ENCODE measurements at places on chromosomes 7 and 10.

DNA sequence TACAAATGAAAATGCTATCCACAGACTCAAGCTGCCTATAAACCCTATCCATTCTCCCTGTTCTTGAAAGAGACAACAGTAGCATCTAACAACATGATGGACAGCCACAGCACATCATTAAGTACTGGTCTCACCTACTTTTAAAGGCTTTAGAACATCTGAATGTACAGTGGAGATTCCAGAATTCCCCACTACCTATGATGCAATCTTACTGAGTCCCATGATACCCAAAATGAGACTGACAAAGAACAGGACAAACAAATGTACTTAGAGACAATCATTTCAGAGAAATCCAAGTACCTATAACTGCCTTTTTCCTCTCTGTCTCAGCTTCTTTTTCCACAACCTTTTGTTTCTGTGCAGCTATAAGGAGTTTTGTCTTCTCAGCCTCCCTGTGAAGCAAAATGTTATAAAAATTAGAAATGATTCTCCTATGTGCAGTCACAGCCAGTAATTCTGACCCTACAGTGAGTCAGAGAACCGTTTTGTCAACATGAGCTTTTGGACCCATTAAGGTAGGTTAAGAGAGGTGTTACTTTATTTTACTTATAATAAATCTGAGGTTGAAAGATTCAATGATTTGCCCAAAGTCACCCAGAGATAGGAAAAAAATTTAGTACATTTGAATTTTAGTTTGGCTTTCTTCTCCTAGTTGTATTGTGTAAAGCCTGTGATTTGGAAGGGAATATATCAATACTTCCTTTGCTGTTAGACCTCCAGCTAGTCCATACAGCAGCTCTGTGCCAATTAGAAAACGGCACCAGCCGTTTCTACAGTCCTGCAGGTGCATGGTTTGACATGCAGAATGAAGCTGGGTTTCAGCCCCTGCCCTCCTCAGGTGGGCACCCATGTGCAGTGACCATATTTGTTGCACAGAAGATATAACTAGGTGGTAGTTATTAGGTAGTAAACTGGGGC, 21.9 kb downstream of the ERLIN1 start:
- no peak for DNase-seq

- no peak for DNase-seq
Measured at GRCh38 chr7:88317422-88317821, 10.7 kb upstream of the STEAP4 start.

- no peak for DNase-seq
Measured at GRCh38 chr7:104217620-104218019, 9.8 kb upstream of the ORC5 start.

DNA sequence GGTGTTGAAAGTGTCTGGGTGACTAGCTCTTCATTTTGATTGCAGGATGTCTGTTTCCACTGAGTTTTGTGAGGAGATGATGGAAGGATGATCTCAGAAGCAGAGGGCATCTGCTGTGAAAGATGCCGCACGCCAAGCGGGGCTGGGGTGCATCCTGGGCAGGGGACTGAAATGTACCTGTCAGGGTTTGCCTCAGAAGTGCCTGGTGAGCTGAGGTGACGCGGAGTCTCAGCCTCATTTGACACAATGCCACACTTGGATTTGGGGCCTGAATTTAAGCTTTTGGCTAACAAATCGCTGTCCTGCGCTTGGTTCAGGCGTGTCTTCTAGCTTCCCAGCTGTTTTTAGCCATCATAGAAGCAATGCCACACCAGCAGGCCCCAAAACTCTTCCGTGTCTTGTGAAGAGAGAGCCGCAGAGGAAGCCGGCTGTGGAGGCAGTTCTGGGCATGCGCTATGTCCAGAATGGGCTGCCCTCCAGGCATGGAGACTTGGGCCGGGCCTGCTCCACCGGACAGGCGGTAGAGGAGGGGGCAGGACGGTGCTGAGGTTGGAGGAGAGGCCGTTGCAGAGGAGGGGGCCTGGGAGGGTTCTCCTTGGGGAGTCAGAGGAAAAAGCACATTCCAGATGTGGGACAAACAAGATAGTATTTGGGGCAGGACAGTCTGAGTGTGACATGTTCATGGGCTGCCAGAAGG, 31.2 kb downstream of the WDR86 start:
- DNase-seq: no peak

DNA sequence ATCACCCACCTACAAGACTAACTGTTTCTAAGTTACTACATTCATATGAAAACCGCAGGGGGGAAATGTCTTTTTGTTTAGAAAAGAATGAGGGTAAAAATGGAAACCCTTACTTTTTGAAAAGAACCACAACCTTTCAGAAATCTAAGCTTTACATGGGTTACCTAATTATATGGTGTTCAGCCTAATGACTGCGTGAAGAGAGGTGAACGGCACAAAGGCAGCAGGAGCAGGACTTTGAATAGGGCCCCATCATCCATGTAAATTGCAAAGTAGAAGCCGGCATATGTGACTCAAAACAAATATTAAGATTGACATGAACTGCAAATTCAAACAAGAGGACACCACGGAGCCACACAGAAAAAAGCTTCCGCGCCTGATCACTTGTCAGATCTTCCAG, 25.1 kb downstream of the NEBL start:
- DNase-seq: no peak
